ENCODE measurements at places on chromosomes 2 and 18.
A peak's percentile ranks its signal among the peaks of the same experiment; 100 is the strongest.

- no peak for DNase-seq
These were observed 77.8 kb downstream of the FAM161A start for GRCh38 chr2:61775956-61776570.

- DNase-seq, result no peak
These were observed 71.8 kb upstream of the ZNF521 start for GRCh38 chr18:25423760-25424159.

GRCh38 chr18:5630900-5631413 lies 87.2 kb upstream of the EPB41L3 start:
- no peak for DNase-seq

DNA sequence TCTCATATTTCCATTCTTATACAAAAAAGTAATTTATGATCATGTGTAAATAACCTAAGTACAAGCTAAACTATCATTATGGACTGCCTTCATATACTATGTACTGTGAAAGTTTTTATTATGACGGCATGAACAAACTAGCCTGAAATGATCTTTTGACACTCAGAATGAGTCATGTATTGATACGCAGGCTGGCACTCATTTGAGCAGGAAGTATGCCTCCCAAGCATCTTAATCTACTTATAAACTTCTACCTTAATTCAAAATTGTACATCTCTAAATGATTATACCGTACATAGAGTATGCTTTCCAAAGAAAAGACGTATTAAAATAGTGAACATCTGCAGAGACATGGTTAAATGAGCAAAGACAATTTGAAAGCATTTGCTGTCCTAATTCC lies 207.1 kb upstream of the SPOPL start:
- no peak for DNase-seq

DNA sequence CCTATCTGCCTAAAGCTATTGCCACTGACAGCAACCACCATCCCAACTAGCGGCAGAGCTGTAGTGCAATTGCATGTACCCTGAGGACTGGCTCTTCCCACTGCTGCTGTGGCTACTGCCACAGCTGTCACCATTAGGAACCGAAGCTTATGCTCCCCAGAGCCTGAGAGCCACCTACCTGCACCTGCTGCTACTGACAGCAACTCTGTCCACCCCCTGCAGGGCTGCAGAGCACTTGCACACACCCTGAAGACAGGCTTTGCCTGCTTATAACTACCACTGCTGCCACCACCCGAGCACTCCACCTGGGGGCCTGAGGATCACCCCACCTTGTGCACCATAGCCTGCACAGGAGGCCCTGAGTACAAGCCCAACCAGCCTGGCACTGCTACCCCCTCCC lies 217.6 kb upstream of the FOSL2 start:
- DNase-seq, result no peak

GRCh38 chr2:6917761-6918421 lies 679 bp downstream of the RNF144A start:
- DNase-seq, result peak; percentile 38

GRCh38 chr2:42930025-42930581 lies 137.7 kb upstream of the HAAO start:
- DNase-seq, result no peak

GRCh38 chr2:152766928-152767327 lies 48.5 kb downstream of the ARL6IP6 start:
- DNase-seq, result no peak

DNA sequence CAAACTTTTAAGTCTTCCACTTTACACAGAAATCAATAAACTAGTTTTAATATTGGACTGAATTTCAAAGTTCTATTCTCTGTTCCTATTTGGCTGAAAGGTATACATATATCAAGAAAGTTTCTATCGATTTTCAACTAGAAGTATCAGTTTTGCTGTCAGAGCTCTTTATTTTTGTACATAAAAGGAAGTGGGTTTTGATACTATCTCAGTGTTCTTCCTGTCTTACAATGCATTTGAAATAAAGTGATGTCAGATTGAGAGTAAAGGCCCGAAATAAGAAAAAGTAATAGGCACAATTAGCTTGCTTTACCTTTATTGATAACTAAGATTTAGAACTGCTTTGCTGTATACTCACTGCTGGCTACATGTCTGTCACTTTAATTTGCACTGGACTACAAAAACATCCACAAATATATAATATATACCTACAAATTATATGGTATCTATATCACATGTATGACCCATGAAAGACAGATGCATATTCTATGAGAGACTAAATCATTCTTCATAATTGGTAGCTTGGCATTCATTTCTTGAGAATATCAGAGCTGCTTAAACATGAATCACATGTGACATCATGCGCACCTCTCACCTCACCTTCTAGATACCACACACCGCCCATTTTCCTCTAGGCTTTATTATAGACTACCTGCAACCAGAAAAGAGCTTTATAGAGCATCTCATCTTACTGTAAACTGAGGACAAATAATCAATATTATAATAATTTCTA lies 83.6 kb downstream of the ASXL2 start:
- no peak for DNase-seq

GRCh38 chr2:28926847-28927246 lies 32.4 kb downstream of the WDR43 start:
- DNase-seq, result no peak

- DNase-seq, result no peak
These were observed 163.8 kb downstream of the FAM210A start for GRCh38 chr18:13562494-13563029.

DNA sequence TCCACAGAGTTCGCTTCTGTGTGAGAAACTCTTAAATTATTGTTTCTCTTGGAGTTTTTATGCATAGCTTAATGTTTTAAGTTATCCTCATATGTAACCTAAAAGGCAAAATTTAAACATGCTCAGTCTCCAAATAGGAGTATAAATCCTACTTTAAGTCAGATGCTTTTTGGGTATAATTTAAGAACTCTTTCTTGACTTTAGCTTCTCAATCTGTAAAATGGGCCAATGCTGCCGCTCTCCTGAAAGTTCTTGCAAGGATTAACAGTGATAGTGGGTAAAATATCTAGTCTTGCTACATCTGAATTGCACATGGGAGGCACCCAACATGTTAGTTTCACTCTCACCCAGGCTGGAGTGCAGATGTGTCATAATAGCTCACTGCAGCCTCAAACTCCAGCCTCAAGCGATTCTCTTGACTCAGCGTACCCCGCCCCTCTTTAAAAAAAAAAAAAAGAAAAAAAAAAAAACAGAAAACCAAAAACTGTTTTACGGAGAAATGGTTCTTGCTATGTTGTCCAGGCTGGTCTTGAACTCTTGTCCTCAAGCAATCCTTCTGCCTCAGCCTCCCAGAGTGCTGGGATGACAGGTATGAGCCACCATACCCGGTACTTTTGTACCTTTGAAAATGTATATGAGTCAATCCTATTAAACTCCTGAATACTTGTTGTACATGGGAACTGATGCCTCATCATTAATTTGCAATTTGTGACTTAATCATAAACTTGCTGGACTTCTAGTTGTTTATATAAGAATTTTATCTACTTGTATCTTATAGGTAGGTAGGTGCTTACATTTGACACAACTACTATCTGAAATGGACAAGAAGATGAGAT lies 1.8 kb downstream of the FBXO48 start:
- no peak for DNase-seq

DNA sequence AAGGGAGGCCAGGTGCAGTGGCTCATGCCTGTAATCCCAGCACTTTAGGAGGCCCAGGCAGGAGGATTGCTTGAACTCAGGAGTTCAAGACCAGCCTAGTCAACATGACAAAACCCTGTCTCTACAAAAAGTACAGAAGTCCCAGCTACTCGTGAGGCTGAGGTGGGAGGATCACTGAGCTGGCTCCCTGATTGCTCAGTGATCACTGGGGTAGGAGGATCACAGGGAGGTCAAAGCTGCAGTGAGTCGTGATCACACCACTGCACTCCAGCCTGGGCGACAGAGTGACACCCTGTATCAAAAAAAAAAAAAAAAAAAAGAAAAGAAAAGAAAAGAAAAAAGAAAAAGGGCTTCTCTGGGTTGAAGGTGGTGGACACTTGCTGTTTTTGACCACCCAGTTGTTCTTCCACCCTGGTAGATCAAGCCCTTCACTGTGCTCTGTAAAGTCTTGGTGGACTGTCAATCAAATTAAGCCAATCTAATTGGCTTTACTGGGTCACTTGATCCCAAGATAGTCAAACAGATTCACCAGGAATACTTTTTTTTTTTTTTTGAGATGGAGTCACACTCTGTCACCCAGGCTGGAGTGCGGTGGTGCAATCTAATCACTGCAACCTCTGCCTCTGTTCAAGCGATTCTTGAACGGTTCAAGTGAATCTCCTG lies 191.6 kb downstream of the AGPS start:
- no peak for DNase-seq

- DNase-seq, result no peak
These were observed 131.4 kb downstream of the ZNF385B start for GRCh38 chr2:179729966-179730365.

DNA sequence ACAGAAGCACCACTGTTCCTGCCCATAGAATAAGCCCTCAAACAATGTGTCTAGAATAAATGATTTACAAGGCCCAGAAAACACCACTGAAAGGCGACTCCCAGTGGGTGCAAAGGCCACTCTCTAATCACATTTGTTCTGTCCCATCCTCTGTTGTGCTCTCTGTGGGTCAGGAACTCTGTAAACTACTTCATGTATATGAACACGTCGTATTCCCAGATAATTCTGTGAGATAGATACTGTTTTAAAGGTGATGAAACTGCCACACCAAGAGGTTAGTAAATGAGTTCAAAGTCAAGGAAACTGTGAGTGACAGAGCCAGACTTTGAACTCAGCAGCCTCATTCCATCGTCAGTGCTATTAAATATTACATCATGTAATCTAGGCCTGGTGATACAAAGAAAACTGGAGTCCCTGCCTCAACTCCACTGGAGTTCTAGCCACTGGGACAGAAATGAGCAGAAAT lies 269.7 kb upstream of the DCC start:
- DNase-seq, result peak; percentile 20

DNA sequence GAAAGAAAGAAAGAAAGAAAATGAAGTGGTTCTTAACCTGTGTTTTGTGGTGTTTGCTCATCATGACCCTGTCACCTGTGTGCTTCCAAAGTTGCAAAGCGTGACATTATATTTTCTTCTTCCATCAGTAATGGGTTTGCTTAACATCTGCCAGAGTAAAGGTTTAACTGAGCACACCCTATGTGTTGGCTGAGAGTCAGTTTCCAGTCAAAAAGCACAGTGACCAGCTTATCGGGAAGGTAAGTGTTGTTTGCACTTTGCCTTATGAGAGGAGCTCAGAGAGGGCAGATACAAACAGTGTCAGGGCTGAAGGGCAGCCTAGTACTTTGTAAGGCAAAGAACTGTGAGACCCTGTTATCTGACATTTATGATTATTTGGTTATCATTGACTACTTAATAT lies 406.2 kb upstream of the CWC22 start:
- DNase-seq, result no peak

- DNase-seq, result no peak
These were observed 21.9 kb downstream of the PELI1 start for GRCh38 chr2:64122358-64122757.

GRCh38 chr2:214365549-214365948 lies 45.3 kb upstream of the VWC2L start:
- DNase-seq, result no peak

- DNase-seq, result peak; percentile 93
These were observed 2.3 kb downstream of the EGR4 start for GRCh38 chr2:73291093-73291460.

DNA sequence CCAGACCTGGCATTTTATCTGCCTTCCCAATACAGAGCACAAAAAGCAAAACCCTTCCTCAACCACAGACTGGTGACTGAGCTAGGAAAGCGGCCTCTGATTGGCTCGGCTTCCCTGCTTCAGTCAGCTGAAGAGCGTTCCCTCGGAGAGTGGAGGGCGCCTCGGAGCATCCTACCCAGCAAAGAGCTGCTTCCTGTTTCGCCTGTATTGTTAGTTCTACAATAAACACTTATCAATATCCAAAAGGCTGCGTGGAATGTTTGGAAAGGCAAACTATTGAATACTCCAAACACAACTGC lies 125.0 kb downstream of the CACNB4 start:
- DNase-seq, result peak; percentile 38

DNA sequence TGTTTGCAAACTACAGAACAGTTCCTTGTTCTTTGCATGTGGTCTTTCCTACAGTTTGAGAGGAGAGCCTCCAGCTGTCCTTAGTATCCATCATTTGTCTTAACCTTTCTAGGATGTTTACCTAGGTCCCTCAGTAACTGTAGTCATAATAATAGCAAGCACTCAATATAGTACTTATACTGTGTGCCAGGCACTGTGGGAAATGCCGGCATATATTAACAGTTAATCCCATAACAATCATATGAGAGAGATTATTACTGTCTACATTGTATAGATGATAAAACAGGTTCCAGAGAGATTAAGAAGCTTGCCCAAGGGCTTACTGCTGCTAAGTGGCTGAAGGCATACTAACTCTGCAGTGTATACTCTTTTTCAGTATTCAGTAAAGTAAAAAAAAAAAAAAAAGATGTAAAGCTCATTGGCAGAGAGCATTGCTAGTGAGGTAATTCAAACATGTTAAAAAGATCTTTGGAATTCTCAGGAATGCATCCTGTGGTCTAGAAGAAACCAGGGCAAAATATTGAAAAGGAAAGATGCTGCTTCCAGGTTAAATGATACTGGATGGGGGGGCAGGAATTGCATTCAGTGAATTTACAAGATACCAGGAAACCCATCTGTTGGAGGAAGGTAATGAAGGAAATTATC lies 72.3 kb downstream of the SPTBN1 start:
- no peak for DNase-seq

DNA sequence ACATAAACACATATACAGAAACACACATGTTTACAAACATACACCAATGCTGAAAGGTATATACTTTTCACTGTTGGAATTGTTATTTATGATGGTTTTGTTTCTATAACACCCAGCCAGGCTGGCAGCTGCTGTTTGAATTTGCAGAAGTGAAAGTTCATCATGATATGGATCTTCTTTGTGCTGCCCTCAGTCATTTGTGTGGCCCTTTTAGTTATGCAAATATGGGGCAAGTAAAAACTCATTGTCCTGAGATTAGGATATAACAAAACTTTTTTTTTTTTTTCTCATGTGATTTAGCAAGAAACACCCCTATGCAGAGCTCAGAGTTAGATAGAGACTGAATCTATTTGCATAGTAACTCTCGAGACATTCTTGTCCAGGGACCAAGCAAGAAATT lies 714.1 kb downstream of the KCNJ3 start:
- DNase-seq, result no peak

DNA sequence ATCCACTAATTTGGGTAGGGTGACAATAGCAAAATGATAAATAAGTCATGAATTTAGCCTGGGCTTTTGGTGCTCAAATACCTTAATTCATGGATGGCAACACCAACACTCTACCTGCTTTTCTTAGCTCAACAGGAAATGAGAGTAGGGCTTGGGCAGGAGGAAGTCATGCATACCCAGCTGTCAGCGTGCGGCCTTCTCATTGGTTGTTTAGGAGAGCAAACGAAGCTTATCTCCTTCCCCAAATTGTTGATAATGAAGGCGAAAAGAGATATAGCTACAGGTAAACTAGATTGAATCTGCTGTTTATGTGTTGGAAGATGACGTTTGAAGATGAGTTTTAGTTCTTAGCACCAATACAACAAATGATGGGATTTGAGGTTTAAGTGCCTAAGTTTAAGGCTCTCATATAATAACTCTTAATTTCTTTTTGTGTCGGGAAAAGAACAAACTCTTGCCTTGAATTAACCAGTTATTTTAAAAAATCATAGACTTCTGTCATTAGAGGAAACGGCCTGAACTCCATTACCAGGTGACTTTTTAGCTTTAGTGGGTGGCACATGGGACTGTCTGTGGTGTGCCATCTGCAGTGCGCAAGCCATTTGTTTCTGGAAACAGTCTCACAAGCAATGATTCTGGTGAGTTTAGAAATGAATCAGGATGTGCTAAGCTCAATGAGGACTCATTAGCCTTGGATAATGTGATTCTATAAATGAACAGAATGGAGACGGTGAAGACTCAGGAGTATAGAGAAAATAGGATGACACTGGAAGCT lies 19.8 kb downstream of the MAP4K4 start:
- no peak for DNase-seq
